ENCODE measurements at places on chromosomes 6 and 20.

GRCh38 chr6:39488255-39488879 is 165.9 kb upstream of the KCNK16 start:
- no peak for DNase-seq

GRCh38 chr6:130314271-130314670 is 51.5 kb upstream of the TMEM200A start:
- DNase-seq = no peak

DNA sequence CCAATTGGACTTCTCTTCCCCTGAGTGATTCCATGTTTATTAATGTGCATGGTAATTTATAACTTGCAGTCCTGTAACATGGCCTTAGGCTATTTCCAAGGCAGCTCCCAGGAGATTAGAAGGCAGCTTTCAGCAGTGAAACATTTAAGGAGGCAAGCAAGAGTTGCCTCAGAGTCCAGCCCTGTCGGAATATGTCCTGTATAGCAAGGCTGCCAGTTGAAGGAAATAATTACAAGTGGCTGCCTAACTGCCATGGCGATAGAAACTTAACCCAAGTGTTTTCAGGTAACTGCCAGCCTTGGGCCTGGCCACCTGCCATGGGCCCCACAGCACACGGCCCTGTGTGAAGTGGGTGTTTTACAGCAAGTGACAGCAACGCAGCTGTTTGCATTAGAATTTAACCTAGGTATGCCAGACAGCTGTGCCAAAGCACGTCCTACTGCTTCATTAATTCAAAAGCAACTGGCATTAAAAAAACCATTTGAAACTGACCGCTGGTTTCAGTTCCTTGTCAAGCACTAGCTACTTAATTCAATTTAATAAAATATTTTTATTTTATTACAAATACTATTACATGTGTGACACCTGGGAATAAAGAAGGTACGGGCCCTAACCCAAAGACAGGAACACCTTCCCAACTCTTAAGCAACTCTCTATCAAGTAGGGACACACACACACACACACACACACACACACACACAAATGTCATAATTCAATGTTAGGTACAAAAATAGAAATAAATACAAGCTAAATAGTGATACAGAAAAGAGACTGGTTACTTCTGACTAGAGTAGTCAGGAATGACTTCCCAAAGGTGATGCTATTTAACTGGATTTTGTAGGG is 151.8 kb upstream of the HEY2 start:
- peak; percentile 3 for DNase-seq

GRCh38 chr20:44357555-44358125 is 2.1 kb downstream of the HNF4A start:
- no peak for DNase-seq

DNA sequence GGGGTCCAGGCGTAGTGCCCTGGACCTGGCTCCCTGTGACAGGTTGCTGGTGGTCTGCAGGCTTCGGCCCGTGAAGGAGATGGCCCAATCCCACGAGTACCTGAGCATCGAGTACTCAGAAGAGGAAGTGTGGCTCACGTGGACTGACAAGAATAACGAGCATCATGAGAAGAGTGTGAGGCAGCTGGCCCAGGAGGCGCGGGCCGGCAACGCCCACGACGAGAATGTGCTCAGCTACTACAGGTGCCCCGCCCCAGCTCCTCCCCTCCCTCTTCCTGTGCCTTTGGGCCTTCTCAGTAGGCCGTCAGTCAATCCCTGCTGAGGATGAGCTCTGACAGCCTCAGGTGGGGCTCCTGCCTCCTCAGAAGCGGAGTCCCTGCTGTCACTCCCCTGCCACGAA is 42.6 kb downstream of the UQCC2 start:
- DNase-seq = no peak

- DNase-seq = no peak
Observed at GRCh38 chr6:29986179-29986781, 43.9 kb downstream of the HLA-A start.

GRCh38 chr6:11613858-11614257 is 76.3 kb downstream of the TMEM170B start:
- DNase-seq = peak; percentile 96

DNA sequence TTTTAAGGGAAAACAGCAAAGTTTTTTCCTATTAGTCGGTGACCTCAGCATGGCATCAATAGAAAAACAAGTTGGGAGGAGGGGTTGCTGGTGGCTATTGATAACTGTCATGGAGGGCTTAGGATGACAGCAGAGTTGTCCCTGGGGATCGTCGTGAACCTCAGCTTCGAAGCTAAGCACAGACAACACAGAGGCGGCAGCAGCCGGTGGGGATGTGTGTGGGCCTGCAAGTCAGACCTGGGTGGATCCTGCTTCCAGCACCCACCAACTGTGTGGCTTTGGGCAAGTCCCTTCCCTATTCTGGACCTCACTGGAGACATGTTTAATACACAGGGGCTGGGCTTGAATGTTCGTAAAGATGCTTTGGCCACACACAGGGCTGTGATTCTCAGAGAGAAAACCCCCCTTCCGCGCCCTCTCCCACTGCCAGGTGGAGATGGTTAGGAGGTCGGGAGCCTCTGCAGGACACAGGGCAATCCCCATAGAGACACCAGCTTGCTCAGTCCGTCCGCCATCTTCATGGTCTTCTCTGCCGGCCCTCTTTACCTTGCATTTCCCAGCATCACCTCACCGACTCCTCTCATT is 83.1 kb upstream of the TOX2 start:
- no peak for DNase-seq

- DNase-seq = peak; percentile 92
Observed at GRCh38 chr20:13009682-13010406, 1.1 kb downstream of the SPTLC3 start.

DNA sequence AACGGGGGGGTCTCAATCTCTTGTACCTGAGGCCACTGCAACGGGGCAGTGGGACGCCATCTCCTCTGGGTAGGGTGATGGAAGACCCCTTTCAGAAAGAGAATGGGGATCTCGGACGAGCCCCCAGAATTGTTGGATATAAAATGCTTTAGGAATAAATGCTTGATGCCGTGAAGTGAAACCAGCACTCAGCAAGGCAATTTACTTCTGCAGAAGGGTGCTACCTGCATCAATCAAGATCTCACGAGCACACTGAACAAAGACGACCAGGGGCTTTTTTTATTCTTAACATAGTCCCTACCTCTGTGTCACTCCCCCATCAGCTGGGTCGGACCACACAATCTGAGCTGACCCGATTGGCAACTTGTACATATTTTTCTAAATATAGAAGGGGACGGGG is 203.6 kb upstream of the TBX18 start:
- no peak for DNase-seq

DNA sequence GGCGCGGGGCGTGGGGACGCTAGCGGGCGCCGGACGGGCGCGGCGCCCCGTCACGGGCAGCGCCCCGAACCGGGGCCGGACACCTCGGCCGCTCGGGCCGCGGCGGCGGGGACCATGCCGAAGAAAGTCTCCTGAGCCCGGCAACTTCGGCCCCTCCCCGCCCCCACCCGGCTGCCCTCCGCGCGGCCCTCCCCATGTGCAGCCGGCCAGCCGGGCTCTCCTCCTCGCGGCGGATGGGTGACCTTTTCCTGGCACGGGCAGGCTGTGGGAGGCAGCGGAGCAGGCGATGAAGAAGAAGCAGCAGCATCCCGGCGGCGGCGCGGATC is 278 bp downstream of the UST start:
- DNase-seq = peak; percentile 57

DNA sequence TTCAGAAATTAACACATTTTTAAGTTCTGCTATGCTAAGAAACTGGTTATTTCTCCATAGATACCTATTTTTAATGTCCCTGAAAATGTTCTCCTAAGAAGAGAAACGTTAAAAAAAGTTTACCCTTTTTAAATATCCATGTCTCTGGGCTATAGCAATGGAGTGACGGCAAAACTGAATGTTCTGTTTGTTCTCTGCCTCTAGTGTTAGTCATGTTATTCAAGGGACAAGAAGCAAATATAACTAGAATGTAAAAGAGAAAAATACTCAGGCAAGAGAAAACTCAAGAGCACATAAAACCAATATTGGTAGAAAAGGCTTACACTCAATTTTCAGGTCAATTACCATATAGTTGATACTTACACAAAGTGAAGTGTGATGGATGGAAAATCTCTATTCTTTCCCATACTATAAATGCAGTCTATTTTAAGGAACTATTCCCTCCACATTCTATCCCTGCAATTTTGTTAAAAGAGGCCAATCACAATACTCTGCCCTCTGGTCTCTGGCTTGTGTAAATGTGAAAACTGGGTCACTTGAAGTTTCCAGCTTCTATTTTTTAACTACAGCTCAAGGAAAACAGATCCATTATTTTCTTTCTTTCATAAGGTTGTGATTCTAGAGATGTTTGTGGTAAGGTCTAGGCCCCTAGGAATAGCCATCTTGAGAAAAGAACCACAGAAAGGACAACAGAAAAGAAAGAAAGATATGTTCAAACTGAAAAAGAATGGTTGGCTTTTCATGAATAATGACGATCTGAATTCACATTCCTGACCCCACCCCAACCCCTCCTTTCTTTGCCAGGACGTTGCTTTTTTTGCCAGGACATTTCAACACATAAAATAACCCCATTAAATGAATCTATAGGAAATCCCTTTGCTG is 200.3 kb upstream of the FAM83B start:
- DNase-seq = peak; percentile 49

GRCh38 chr6:125154761-125155135 is 1.2 kb downstream of the TPD52L1 start:
- no peak for DNase-seq

DNA sequence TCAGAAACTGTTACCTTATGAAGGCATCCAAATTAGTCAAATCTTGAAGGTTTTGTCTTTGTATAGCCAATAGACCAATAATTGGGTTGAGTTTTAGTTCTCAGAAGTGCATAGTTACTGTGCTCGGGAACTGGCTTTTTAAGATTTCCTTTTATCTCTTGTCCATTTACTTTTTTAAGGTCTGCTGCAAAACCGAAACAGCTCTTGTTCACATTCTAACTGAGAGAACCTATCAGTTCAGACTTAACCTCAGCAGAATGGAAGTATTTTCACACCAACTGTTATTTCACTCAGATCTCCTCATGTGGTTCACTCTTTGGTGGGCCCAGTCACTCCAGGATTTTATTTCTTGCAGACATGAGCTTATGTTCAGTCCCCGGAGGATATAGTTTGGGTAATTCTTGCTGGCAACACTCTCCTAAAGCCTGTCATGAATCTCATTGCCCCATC is 55.5 kb downstream of the TPBG start:
- DNase-seq = peak; percentile 64

- DNase-seq = no peak
Observed at GRCh38 chr6:110748453-110748852, 66.8 kb downstream of the CDK19 start.

- peak; percentile 31 for DNase-seq
Observed at GRCh38 chr20:51529758-51530157, 12.8 kb downstream of the NFATC2 start.

GRCh38 chr20:59013031-59013951 is 5.9 kb upstream of the TUBB1 start:
- DNase-seq = no peak

DNA sequence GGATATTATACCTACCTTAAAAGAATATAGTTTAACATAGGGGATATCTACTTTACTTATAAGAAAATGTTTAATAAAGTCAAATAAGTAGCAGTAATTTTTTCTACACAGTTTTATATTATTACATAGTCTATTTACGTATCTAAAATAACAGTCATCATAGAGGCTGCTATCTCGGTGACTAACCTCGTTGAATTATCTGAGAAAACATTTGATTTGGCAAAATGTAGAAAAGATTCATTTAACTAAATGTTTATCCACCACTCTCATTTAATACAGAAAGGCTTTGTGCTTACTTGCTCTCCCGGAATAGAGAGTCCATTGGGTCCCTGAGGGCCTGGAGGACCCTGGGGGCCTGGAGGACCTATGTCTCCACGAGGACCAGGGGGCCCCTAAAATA is 103.6 kb downstream of the COL12A1 start:
- DNase-seq = no peak

- no peak for DNase-seq
Observed at GRCh38 chr20:2762578-2763131, 37.8 kb downstream of the CPXM1 start.

DNA sequence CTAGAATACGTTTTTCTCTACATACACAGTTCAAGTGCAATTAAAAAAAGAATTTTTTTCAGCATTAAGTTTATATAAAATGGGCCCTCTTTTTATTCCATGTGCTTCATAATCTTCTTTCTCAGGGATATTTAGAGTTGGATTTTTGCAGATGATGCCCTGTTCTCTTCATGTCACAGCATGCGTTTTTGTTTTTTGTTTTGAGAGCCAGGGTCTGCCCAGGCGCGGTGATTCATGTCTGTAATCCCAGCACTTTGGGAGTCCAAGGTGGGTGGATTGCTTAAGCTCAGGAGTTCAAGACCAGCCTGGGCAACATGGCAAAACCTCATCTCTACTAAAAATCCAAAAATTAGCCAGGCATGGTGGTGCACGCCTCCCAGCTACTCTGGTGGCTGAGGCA is 82.9 kb upstream of the PRND start:
- no peak for DNase-seq

DNA sequence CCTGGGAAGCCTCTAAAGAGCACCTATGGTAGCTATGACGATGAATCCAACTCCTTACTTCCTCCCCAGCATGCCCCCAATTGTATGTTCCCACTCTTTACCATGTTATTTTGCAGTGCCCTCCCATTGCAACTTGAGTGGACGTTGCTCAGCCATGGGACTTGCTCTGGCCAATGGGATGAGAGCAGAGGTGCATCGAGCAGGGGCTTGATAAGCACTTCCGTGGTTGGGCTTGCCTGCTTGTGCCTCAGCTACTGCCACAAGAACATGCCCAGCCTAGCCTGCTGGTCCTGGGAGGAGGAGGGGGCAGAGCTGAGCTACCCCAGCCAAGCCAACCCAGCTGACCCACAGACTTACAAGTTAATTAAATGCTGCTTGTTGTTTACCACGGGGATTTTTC is 71.1 kb upstream of the CTNNBL1 start:
- no peak for DNase-seq

- peak; percentile 50 for DNase-seq
Observed at GRCh38 chr6:150207931-150208570, 65.2 kb downstream of the PPP1R14C start.

GRCh38 chr6:157167837-157168236 is 155.5 kb downstream of the TMEM242 start:
- DNase-seq = no peak

GRCh38 chr20:43542161-43542560 is 16.7 kb upstream of the SGK2 start:
- DNase-seq = no peak

GRCh38 chr6:157895585-157895984 is 72.5 kb downstream of the SNX9 start:
- no peak for DNase-seq
